ENCODE measurements at places on chromosomes 2 and 18.

- no peak for DNase-seq
Observed at GRCh38 chr2:166413255-166413654, 37.5 kb upstream of the SCN9A start.

DNA sequence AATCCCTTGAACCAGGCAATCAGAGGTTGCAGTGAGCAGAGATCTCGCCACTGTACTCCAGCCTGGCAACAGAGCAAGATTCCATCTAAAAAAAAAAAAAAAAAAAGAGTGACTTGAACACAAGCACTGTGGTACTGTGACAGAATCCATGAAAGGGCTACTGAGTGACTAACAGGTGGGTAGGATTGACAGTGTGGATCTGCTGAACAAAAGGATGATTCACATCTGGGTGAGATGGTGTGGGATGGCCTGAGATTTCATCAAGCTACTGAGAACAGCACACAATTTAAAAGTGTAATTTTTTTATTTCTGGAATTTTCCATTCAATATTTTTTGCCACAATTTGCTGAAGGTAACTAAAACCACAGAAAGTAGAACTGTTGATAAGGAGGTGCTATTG is 13.3 kb upstream of the SP3 start:
- no peak for DNase-seq

DNA sequence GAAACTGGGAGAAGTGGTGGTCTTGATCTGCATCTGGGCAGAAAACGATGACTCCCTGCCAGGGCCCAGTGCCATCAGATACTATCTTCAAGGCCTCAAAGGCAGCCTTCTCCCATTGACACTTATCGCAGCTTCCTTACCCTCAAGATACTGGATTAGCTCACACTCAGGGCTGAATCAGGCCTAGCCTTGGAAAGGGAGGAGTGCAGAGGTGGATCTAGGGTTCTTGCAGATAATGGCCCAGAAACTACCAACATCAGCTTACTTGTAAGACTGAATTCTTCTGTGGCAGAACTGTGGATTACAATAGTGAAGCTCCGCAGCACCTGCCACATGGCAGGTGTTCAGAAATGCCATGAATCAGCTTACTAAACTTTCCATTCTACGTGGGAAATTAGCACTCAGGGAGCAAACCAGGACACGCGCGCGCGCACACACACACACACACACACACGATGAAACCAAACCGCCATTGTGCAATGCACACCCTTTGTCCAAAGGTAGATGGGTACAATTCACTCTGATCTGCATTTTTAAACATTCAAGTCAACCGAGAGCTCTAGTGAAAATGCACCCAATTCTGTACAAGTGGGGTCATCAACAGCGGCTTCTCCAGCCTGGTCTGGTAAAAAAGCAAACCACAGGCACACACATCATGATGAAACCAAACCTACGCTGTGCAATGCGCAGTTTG is 26.3 kb upstream of the TMEM182 start:
- DNase-seq = no peak

DNA sequence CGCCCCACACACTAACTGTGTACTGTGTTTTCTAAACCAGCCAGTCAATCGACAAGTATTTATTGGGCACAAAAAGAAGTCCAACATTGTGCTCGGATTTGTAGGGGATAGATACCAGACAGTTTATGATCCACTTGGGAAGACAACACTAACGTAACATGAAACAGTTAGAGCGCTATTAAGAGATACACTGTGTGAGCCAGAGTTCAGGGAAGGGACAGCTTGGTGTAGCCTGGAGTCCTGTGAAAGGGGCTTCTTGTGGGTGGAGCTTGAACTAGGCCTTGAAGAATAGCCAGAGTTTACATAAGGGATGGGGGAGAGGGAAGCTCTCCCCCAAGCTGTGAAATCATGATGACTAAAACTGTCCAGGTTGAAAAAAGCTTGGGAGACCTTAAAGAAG is 176.4 kb upstream of the TCF4 start:
- DNase-seq = no peak

- DNase-seq = no peak
Observed at GRCh38 chr18:41096504-41096903, 858.5 kb upstream of the PIK3C3 start.

GRCh38 chr2:17749753-17750438 is 3.7 kb downstream of the SMC6 start:
- no peak for DNase-seq

DNA sequence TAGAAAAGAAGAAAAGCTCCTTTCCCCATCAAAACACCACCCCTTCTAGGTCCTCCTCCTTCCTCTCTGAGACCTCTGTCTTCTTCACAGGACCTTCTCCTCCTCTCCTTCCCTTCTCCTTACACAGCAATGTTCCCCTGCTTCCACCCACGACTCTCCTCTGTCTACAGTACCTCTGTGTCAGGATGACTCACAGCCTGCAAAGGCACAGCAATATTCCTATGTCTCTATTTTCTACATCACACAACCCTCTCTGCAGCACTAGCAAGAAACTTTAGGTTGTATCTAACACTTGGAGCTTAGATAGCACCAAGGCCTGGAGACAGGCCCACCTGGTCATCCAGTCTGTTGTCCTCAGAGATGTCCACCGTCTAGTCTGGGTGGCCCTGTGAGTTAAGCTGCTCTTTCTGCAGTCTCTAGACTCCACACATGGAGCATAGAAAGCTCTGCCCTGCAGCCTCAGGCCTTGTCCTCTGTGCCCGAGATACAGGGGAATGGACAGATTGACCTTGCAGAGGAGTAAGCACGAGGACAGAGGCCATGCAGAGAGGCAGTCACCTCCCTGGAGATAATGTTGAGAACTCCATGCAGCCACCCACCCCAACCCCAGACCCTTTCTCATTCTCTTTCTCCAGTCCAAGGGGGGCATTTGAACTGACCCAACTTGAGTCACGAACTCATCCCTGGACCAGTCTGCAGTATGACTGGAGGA is 212.0 kb downstream of the TNS1 start:
- no peak for DNase-seq

GRCh38 chr2:72797740-72798139 is 28.1 kb downstream of the EXOC6B start:
- DNase-seq = no peak

- DNase-seq = no peak
Observed at GRCh38 chr2:164562666-164563065, 58.6 kb downstream of the GRB14 start.

GRCh38 chr2:26712486-26713465 is 20.3 kb downstream of the KCNK3 start:
- DNase-seq = no peak

DNA sequence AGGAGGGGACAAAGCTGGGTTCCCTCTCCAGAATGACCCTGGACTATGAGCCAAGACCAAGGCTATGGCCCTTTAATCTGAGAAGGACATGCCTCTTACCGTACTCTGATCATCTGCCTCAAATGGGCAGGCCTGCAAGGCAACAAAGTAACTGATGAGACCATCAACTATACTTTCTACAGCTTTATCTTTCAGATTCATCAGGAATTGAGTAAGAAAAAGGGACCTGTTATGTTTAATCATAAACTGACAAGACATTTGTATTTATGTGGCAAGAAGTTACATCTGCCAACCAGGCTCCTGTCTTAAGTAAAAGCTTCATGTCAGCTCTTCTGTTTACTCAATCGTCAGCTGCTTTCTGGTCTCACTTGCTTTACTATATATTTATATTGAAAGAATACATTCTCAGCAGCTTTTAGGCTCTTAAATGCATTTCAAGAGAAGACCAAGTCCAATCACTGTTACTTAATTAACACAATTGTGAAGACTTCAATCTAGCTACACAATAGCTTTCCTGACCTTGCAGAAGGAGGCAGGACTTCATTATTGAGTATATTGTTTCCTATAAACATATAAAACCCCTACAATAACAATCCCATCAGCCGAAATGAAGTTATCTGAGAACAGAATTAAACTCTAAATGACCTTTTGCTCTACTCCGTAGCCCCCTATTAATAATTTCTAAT is 163.8 kb downstream of the ETAA1 start:
- DNase-seq = no peak

DNA sequence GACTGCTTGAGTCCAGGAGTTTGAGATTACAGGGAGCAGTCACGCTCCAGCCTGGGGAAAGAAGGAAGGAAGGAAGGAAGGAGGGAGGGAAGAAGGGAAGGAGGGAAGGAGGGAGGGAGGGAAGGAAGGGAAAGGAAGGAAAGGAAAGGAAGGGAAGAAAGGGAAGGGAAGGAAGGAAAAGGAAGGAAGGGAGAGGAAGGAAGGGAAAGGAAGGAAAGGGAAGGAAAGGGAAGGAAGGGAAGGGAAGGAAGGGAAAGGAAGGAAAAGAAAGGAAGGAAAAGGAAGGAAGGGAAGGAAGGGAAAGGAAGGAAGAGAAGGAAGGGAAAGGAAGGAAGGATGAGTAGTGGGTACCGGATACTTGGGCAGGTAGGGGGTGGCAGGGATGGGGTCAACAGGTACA is 32.3 kb downstream of the GPR155 start:
- no peak for DNase-seq

GRCh38 chr2:9594366-9595054 is 36.3 kb downstream of the YWHAQ start:
- peak; percentile 82 for DNase-seq

DNA sequence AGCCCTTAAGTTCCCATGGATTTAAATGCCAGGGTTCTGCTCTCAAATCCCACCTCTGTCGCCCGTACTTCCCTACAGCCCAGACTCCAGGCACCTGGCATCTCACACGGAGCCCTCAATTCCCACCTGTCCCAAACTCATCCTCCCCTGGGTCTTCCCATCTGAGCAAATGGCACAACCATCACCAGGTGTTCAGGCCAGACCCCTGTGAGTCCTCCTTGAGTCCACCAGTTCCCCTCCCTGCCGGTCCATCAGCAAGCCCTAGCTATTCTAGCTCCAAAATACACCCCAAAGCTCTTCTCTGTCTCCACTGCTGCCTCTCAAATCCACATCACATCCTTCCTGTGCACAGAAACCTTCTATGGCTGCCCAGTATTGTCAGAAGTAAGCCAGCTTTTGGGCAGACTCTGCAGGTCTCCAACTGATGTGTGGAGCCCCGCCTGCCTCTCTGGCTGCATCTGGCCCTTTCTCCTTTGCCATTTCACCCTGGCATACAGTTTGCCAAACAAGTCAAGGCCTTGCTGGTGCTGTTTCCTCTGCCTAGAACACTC is 67.7 kb downstream of the DNMT3A start:
- DNase-seq = no peak

DNA sequence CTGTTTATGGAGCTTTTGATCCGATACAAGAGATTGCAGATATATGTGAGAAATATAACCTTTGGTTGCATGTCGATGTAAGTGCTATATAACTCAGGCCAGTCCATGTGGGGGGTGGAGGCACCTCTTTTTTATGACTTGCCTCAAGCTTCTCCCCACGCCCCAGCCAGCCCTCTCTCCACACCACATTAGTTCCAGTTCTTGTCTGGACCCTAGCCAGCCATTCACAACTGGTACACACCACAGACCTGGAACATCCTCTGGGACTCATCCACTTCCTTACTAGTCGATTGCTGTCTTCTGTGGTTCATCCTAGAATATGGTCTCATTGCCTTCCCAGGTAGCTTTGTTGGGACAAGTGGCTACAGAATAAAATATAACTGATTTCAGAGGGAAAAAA is 31.0 kb downstream of the GAD1 start:
- no peak for DNase-seq

GRCh38 chr2:239225871-239226561 is 174.8 kb downstream of the HDAC4 start:
- DNase-seq = no peak

DNA sequence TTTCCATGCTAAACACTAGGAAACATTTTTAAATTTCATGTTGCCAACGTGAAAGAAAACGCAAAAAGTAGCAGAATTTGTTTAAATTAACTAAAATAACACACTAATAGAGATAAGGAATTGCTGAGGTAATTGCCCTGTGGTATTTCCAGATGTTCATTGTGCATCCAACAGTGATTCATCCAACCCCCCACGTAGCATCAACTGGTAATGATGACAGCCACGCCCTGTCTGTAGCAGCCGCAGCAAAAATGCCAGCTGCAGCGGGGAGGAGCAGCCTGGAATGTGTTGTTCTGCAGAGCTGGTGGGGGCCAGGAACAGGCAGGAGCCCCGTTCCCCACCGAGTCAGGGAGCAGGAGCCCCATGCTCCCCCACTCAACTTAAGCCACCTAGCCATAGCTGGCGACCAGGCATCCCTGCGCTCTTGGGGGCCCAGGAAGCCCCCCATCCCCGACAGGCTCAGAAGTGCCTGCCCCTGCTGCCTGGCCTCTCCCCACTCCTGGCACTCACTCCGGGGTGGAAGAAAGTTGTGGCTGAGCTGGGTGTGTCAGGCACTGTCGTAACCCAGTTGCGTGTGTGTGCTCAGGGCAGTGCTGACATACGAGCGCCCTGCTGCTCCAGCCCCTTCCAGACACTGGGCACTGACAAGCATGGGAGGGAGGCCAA is 695.1 kb upstream of the ACVR2A start:
- no peak for DNase-seq

GRCh38 chr2:18525236-18525635 is 35.2 kb downstream of the RDH14 start:
- no peak for DNase-seq

- DNase-seq = no peak
Observed at GRCh38 chr2:9712263-9712662, 81.5 kb upstream of the YWHAQ start.

GRCh38 chr2:45055162-45055605 is 45.9 kb upstream of the SIX2 start:
- no peak for DNase-seq

DNA sequence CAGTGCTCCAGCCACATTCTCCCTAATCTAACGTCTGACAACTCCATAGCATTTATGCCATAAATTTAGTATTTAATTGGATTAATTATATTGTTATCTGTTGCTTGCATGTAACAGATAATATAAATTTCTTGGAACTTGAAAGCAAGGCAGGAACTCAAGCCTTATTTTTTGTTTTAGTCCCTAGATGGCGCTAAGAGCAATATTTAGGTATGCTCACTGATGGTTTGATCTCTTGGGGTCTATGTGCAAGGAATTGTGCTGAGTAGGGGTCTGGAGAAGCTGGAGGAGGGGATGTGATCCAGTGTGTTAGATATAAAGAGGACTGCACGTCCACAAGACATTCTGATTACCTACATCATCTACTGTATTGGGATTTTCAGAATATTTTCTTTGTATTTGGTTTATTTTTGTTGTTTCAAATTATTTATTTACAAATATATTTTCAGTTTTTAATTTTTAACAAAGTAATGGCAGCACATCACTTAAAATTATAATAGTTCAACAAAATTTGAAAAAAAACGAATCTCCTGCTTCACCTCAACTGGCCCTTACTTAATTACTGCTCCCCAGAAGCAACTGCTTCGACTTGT is 32.8 kb downstream of the KATNAL2 start:
- peak; percentile 27 for DNase-seq

DNA sequence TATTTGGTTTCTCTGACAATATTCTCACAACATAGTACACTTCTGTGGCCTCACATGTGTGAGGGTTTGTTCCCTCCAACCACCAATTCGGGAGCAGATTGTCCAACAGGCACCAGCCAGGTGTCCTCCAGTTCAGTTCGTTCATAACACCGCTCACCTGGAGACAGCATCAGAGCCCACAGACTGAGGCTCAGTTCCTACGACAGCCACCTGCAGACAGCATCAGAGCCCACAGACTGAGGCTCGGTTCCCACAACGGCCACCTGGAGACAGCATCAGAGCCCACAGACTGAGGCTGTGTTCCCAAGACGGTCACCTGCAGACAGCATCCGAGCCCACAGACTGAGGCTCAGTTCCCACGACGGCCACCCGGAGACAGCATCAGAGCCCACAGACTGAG is 58.2 kb upstream of the SNTG2 start:
- no peak for DNase-seq

- peak; percentile 40 for DNase-seq
Observed at GRCh38 chr18:74116633-74117554, 30.7 kb downstream of the FBXO15 start.

- DNase-seq = no peak
Observed at GRCh38 chr18:47747260-47747795, 183.1 kb downstream of the SMAD2 start.

GRCh38 chr2:100621371-100621951 is 58.7 kb downstream of the PDCL3 start:
- no peak for DNase-seq
